ENCODE measurements at places on chromosomes 3 and 15.
A peak's percentile ranks its signal among the peaks of the same experiment; 100 is the strongest.

- no peaks in the 10 kb centered on the region for H3K36me3 ChIP-seq
- H3K4me1 ChIP-seq: no peaks in the 10 kb centered on the region
- H3K27me3 ChIP-seq: no peaks in the 10 kb centered on the region
- no peak for DNase-seq
- H3K4me3 ChIP-seq: no peak overlapping the region
- H3K27ac ChIP-seq: no peak overlapping the region
Observed at GRCh38 chr3:128240232-128240631, 87.0 kb downstream of the EEFSEC start.

DNA sequence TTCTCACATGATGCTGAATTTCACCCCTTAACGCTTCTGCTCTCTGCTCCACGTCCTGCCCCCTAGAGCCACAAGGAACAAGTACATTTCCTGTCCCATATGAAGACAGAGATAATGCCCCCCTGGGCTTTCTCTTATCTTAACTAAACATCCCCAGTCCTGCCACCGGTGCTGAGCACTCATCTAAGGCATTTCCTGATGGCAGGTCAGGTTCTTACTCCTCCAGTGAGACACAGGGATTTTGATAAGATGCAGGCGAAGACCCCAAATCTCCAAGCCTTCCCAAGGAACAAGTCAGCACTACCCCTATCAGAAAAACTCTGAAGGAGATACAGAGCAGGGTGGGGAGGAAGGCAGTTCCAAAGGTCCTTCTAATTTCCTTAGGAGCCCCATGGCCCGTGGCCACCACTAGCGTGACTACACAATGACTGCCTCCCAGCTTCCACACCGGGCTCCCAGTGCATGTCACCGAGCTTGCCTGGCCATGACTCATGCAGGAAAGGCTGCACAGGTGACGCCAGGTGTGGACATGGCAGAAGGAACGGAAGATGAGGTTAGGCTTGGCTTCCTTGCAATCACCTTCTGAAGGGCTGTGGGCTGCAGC, 152.9 kb downstream of the XXYLT1 start:
- H3K27ac ChIP-seq: no peak overlapping the region
- H3K36me3 ChIP-seq: no peaks in the 10 kb centered on the region
- DNase-seq: no peak
- no peaks in the 10 kb centered on the region for H3K4me1 ChIP-seq

DNA sequence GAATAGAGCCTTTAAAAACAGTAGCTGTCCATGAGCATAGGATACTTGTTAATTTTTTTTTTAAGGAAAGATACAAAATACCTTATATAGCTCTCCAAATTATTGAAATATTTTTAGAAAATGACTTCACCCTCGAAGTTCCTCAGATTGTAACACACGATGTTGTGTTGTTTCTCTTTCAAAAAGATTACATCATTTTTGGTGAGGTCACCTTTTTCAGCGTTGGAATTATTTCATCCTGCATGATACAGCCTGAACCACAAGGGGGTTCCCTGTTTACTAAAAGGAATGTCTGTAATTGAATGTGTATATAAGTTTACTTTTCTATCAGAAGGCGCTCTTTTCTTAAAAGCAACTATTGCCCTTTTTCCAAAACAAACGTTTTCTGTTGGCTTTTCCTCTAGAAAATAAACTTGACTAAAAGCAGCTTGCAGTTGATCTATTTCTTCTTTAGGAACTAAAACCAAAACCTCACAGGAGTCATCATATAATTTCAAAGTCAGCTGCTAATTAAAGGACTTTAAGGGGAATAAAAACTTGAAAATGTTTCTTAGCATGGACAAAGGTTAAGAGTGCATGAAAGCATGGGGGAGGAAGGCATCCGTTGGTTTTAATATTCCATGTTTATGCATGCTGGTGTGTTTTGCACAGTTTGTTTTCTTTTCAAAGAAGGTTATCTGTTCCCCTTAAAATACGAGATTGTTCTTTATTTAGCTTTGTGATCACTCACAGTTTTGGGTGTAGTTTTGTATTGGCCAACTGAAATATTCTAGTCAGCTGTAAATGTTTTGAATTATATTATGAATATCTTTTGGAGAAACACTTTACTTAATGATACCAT, 29.4 kb downstream of the LYSMD4 start:
- peak; percentile 81 for DNase-seq
- H3K4me3 ChIP-seq: peak overlapping the region; percentile 36
- H3K27me3 ChIP-seq: no peaks in the 10 kb centered on the region
- no peaks in the 10 kb centered on the region for H3K36me3 ChIP-seq

- DNase-seq: no peak
- no peaks in the 10 kb centered on the region for H3K36me3 ChIP-seq
- H3K4me3 ChIP-seq: no peak overlapping the region
- H3K27ac ChIP-seq: no peak overlapping the region
- H3K4me1 ChIP-seq: no peaks in the 10 kb centered on the region
Observed at GRCh38 chr15:28273873-28274610, 47.9 kb downstream of the HERC2 start.

DNA sequence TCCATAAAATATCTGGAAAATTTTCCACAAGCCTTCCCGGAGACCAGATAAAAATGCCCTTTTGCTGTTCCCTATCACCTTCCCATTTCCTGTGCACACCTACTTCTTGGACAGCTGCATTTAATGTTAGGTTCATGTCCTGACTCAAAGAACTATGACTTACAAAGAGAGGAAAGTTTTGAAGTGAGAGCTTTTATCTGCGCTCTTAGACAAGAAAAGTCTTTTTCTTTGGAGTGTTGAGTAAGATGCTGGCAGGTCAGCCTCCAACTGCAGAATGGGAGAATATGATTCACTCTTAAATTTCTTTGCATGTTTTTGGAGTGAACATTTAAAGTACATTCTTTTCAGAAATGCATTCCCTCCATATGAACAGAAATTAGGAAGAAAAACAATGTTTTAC, 147.3 kb upstream of the DPH6 start:
- DNase-seq: no peak
- no peaks in the 10 kb centered on the region for H3K27me3 ChIP-seq
- no peak overlapping the region for H3K4me3 ChIP-seq
- no peaks in the 10 kb centered on the region for H3K4me1 ChIP-seq
- no peak overlapping the region for H3K27ac ChIP-seq

Measured in MM.1S (cell line).